CD8-positive, alpha-beta memory T cell (primary cell): ENCODE measurements at places on chromosomes 5 and 9. TPM values are rescaled to one million over a fixed set of nuclear protein-coding genes. Genes with fewer than 3 reads are reported as not detected.

DNA sequence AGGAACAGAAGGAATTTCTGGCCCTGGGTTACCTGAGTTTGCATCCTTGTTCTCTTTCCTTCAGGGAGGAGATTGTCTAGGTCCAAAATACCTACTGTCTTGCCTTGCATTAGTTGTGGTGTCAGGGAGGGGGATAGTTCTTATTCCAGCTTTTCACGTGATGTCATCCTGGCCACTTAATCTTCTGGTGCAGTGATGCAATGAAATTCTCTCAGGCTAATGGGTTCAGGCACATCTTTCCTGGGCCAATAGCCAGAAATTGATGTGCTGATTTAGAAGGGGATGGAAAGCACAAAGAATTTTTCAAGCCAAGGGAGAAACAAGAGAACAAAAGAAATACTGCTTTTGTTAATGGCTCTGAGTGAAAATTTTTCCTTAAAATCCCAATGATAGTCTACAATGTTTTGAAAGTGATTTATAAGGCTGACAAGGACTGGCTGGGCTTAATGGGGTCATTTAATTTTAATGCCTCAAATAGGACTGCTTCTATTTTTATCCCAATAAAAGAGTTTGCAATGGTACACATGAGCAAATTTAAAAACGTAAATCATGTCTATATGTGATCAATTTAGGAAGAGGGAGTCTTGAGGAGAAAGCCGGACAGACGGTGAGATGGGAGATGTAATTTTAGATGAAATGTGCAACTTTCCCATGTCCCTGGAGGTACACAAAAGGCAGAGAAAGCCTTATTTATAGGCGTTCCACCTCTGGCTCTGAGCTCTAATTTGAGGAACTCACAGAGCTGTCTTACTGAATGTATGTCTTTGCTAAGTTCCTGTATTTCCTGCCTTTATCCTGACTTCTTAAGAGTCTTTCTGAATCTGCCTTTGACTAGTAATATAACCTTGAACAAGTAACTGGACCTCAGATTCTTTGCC, 89.3 kb upstream of the SV2C start:
- no peaks in the 10 kb centered on the region for H3K27me3 ChIP-seq
- H3K27ac ChIP-seq = no peak overlapping the region
- H3K36me3 ChIP-seq = no peaks in the 10 kb centered on the region
- no peaks in the 10 kb centered on the region for H3K4me1 ChIP-seq
- DNase-seq = no peak

The SLC22A4 gene
- 2.9 TPM for total RNA-seq

GRCh38 chr9:129398961-129399633, 221.0 kb upstream of the IER5L start:
- DNase-seq = no peak
- no peaks in the 10 kb centered on the region for H3K4me1 ChIP-seq
- H3K27me3 ChIP-seq = no peaks in the 10 kb centered on the region
- no peaks in the 10 kb centered on the region for H3K36me3 ChIP-seq
- H3K4me3 ChIP-seq = no peak overlapping the region

The ACOT12 gene
- not detected for total RNA-seq

GRCh38 chr9:14348123-14348372, 34.1 kb upstream of the NFIB start:
- no peaks in the 10 kb centered on the region for H3K36me3 ChIP-seq
- no peak overlapping the region for H3K4me3 ChIP-seq
- H3K27me3 ChIP-seq = peaks cover 9% of the 10 kb centered on the region
- DNase-seq = no peak
- no peak overlapping the region for H3K27ac ChIP-seq

- no peaks in the 10 kb centered on the region for H3K27me3 ChIP-seq
- H3K4me1 ChIP-seq = peaks cover 52% of the 10 kb centered on the region
- no peak for DNase-seq
- H3K4me3 ChIP-seq = no peak overlapping the region
These were observed 24.4 kb downstream of the CYFIP2 start for GRCh38 chr5:157290156-157290980.
